Right renal pelvis (tissue), 4 donors: ENCODE measurements at places on chromosomes 12 and 14.

- no peak for DNase-seq
Measured at GRCh38 chr12:68007466-68007865, 18.2 kb downstream of the IFNG-AS1 start.

- DNase-seq, result no peak
Measured at GRCh38 chr14:23209651-23210423, 26.4 kb upstream of the SLC7A8 start.

GRCh38 chr12:60191676-60192359 lies 596.0 kb downstream of the SLC16A7 start:
- no peak for DNase-seq

- DNase-seq, result no peak
Measured at GRCh38 chr14:92497391-92497790, 16.2 kb upstream of the RIN3 start.

- DNase-seq, result no peak
Measured at GRCh38 chr14:42241101-42241500, 634.4 kb downstream of the LRFN5 start.

GRCh38 chr12:83904175-83904574 lies 1008.4 kb downstream of the SLC6A15 start:
- DNase-seq, result no peak

DNA sequence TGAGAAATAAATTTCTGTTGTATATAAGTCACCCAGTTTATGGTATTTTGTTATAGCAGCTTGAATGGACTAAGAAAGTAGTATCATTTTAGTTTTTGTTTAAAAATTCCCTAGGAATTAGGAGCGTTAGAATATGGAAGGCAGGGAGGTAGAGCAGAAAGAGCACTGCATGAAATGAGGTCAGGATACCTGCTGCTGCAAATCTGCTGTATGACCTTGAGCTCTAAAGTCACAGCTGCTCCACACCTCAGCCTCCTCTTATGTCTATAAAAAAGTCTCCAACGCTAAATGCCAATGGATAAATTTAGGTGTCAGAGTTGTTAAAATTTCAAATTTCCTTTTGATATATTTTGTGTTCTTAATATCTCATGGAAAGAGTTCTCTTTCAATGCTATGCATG lies 181.0 kb upstream of the GZMB start:
- DNase-seq, result no peak

GRCh38 chr12:14611640-14612203 lies 44.0 kb upstream of the PLBD1 start:
- DNase-seq, result no peak
